A549 (cell line): ENCODE measurements at places on chromosomes 5 and 9.

GRCh38 chr5:178430186-178431062, 159.8 kb downstream of the COL23A1 start:
- DNase-seq: no peak

GRCh38 chr5:146772881-146773466, 105.6 kb downstream of the PPP2R2B start:
- no peak for DNase-seq

DNA sequence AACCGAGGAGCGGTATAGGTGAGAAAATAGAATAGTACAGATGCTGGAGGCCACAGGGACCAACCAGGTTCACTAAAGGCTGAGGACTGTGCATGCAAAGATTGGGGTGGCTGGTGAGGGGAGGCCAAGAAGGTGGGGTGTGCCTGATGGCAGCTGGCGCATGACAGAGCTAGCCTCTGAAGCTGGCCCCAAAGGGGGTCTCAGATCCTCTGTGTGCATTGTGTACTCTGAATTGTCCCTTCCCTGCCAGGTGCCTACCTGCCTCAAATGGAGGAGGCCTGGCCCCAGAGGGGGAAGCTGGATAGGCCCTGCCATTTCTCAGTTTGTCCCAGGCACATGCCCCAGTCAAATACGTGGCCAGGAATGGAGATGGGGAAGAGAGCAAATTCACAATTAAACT, 63.1 kb downstream of the CRB2 start:
- no peak for DNase-seq

GRCh38 chr9:112380825-112381221, 915 bp downstream of the HSDL2 start:
- no peak for DNase-seq

DNA sequence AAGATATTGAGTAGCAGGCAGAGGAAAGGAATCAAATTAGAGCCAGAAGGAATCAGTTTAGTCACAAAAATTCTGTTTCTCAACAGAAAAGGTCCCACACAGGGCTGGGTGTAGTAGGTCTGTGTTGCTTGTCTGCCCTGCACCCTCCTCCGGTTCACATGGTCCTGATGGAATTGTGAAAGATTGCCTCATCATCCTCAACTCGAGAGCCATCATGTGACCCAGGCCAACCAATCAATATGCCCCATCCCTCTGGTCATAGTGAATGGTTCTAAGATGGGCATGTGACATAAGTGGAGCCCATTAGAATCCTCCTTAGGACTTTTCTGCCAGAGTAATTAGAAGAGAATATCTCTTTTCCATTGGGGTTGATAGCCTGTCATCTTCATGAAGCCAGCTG, 56.7 kb upstream of the RAD23B start:
- peak; percentile 25 for DNase-seq

DNA sequence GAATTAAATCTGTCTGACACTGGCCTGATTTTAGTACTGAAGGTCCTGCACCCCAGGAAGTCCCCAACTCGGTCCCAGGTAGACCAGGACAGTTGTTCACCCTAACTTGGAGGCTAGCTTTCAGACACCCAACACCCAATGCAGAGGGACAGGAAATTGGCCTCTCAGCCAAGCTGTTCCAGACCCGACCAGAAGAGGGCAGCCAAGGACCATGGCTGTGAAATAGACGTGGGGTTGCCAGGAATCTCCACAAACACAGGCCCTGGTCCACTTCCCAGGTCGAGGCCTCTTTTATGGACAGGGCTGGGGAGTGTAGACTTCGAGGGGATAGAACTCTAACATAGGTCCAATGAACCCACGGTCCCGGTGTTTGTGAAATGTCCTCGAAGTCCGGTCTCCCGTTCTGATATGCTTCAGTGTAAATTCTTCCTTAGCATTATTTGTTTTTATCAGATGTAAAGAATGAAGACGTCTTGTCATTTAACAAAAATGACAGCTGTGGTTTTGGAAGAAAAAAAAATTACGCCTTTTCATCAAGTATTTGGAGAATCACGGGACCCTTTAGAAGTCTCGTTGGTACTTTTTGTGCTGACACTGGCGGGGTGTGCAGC, 260.3 kb upstream of the ADAMTS16 start:
- peak; percentile 65 for DNase-seq

- peak; percentile 48 for DNase-seq
Observed at GRCh38 chr9:111798786-111799185, 4.0 kb upstream of the SHOC1 start.

GRCh38 chr5:152739916-152740315, 334.8 kb upstream of the NMUR2 start:
- DNase-seq: no peak

DNA sequence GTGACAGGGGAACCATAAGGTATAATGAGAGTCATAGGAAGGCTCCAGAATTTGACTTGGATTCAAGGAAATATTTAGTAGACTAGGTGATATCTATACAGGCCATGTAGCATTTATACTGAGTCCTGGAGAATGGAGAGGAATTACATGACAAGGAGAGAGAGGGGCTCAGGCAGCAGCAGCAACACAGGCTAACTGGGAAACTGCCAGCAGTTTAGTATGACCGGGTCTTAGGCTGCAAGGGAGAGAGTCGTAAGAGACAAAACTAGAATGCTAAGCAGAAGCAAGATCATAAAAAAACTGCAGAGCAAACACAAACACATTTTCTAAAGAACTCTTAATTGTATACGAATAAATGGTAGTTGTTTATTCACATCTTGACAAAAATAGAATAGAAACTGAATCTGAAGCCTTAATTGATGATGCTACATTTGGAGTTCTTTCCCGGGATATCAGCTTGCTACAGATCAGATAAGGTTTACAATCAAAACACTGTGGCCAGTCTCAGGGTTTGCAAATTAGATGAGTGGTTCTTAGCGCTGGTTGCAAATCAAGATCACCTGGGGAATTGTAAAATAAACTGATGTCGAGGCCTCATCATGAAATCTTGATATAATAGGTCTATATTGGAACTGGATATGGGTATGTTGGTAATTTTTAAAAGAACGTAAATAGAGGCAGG, 480.0 kb upstream of the C9orf72 start:
- DNase-seq: no peak

GRCh38 chr9:3059781-3060468, 216.0 kb upstream of the PUM3 start:
- DNase-seq: no peak

DNA sequence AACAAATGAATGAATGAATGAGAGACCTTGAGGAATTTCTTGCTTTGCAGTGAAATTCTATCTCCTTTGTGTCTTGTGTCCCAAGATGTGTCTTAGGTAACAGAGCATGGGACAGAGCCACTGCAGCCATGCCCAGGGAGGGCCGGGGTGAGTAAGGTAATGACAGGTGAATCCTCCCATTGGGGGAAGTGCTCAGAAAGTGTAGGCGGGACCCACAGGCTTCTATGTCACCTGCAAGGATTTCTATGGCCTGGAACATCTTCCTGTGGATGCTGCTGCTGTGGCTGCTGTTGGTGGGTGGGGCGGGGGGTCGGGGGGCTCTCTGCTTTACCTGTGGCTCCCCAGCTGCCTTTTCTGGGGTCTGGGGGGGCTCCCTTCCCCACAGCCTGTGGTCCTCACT, 133.6 kb upstream of the IER5L start:
- no peak for DNase-seq

- DNase-seq: no peak
Observed at GRCh38 chr9:94927048-94927761, 200.7 kb downstream of the AOPEP start.

GRCh38 chr9:107905308-107906020, 415.9 kb upstream of the KLF4 start:
- no peak for DNase-seq

- no peak for DNase-seq
Observed at GRCh38 chr5:142908659-142909058, 138.5 kb downstream of the ARHGAP26 start.

DNA sequence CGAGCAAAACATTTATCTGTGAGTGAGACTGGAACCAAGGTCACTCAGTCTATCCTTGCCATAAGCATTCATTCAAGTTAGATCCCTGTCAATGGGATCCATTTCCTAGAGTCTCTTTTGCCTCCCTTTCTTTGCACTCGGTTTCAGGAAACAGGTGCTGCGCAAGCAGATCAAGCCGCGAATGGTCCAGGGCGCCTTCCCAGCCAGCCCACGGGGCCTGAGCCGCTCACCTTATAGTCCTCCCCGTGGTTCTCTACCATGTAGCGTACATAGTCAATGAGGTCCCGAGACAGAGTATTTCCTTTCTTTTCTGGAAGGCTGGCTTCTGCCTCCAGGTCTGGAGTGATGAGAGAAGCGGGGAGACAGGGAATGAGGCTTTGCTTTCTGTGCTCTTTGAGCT, 3.4 kb downstream of the NOP16 start:
- no peak for DNase-seq

DNA sequence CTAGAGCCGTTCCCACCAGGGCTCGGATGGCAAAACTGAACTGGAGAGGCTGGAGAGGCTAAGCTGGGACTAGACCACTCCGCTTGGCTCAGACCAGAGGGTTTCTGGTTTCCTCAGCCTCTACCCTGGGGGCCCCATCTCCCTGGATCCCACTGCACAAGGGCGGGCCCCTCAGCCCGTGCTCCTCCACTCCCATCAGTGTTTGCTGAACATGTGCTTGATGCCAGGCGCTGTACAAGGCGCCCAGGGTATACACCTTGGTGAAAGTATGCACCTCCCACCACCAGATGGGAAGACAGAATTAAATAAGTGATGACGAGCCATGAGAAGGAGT, 18.0 kb downstream of the GPX3 start:
- DNase-seq: no peak

GRCh38 chr9:6049798-6050197, 34.4 kb upstream of the RANBP6 start:
- DNase-seq: peak; percentile 59

GRCh38 chr5:77973253-77973609, 197.1 kb upstream of the TBCA start:
- no peak for DNase-seq

DNA sequence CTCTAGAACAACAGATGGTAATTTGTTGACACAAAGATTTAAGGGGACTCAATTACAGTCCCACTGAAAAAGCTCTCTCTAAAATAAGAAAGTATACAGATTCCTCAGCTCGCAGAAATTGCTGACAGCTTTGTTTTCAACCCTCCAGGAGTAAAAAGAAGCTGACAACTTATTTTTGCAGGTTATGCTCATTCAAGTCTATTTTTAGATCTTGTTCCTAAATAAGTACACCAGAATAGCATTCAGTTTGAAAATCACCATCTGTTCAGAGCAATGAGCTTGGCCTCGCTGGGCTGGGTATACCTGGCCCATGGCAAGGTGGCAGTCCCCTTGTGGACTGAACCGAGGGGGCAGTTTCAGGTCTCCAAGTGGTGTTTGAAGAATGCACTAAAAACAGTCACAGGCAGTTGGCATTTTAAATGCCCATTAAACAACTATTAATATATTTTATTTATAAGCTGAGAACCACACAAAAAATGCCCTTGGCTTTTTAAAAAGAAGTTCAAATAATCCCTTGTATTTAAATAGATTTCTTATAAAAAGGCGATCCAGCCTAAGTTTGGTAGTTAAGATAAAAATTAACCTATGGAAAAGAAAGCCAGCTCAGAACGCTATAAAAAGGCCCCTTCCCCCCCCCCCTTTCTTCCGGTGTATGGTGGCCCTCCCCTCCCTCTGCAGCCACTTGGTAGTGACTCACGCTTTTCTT, 169.2 kb downstream of the AUH start:
- no peak for DNase-seq

- no peak for DNase-seq
Observed at GRCh38 chr9:7125231-7125630, 367.5 kb downstream of the KDM4C start.

GRCh38 chr5:34857161-34857560, 18.2 kb downstream of the TTC23L start:
- DNase-seq: no peak

- DNase-seq: no peak
Observed at GRCh38 chr5:177475563-177476427, 2.4 kb upstream of the DBN1 start.

DNA sequence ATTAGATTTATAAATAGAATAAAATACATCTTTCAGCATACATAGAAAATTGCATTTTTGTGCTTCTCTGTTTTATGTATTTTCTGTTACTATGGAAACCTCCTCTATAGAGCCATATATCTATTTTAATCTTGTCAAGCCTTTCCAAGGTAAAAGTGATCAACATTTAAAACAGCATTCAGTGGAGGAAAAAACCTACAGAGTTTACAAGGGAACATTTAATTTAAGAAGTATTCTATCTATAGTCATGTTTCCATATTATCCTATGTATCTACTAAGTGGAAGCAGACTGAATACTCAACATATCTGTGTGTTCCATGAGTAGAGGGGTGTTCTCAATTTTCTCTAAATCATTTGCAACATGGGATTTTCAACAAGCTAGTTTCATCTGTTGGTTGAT, 791.4 kb downstream of the CDH18 start:
- no peak for DNase-seq

GRCh38 chr9:70477146-70477745, 62.8 kb upstream of the KLF9 start:
- DNase-seq: no peak

DNA sequence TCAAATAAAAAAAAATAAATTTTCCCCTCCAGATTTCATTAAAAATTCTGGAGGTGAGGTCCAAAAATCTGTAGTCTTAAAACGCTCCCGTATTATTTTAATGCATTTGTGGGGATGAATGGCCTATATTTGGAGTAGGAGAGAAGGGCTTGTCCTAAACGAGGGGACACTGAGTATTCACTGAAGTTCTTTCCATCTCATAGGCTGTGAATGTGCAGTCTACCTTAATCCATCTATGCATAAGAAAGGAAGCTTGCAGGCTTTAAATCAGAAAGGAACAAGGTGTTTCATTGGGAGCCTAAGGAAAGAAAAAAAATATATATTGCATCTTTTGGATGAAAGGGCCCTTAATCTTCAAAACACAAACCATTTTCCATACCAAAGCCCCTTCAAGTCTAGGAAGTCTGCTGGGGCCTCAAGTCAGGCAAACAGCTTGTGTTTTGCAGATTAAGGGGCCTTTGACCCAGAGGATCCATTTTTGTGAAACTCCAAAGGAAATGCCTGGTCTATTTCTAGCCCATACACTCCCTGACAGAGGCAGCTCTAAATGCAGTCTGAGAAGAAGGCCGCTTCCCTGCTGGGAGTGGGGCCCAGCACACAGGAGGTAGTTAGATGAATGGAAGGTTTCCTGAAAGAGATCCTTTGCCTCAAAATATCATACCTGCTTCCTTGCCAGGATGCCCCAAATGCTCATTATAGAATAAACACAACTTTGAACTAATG, 35.6 kb downstream of the BRINP1 start:
- no peak for DNase-seq

DNA sequence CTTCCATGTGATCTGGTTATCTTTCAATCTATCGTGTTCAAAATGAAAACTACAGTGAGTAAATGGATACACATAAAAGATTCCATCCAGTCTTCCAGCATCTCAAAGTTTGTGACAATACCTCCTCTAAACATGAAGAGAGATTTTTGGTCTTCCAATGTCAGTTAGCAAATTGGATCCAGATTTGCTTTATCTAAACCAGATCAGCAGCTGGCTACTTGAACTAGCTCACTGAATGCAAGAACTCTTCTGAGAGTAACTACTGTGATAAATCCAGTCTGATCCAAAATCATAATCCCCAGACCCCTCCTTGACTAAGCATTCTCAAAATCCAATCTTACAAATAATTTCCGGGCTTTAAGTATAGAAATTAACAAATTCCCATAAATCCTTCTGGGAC, 2177.9 kb upstream of the C9orf72 start:
- DNase-seq: no peak
